ENCODE measurements at places on chromosomes 16 and 17.

- DNase-seq = no peak
Observed at GRCh38 chr17:3887804-3888203, 5.0 kb downstream of the CAMKK1 start.

DNA sequence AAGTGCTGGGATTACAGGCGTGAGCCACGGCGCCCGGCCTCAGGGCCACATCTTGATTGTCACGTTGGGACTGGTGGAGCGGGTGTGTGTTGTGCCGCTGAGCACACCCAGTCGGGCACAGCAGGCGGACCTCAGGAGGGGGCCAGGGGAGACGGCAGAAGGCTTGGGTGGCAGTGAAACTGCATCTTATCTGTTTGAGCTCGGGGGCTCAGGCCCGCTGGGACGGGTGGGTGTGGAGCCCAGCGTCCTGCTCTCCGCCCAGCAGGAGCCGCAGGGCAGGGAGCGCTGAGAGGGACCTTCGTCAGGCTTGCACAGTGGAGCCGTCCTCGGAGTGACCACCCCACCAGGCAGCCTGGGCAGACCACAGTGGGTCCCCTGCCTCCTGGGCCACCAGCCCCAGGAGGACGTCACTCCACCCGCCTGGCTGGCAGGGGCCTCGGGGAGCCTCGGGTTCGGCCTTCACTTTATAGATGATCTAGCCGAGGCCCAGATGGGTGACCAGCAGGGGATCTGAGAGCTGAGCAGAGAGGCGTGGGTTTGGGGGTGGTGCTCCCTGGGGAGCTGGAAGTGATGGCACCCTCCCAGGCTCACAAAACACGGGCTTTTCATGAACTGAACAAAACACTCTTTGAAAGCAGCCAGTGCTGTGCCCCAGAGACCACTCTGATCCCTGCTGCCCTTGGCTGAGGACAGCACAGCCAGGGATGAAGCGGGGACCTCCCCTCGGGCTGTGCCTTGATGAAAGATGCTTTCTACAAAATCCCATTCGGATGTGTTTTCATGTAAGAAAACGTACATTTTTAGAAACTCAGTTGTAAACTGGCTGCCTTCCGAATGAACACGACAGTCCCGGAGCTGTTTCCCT, 181.1 kb downstream of the SEC14L1 start:
- DNase-seq = no peak

DNA sequence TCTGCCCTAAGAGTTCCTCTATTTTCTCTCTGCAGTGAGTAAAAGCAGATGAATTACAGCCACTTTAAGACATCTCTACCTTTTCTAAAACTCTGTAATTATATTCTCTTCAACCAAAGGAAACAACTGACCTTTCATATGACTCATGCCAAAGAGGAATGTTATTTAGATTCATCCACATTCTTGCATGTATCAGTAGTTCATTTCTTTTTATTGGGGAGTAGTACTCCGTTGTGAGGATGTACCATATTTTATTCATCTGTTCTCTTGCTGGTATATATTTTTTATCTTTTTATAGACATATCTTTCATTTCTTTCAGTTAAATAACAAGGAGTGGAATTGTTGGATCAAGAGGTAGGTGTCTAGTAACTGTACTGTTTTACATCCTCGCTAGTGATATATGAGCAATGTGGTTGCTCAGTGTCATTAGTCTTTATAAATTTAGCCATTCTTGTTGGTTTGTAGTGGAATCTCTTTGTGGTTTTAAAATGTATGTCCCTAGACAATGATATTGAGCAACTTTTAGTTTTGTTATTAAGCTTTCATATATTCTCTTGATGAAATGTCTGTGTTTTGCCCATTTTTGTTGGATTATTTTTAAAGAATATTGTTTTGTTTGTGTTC, 7.8 kb upstream of the MYH8 start:
- DNase-seq = no peak

- DNase-seq = no peak
Observed at GRCh38 chr17:15000661-15001060, 264.5 kb downstream of the PMP22 start.

- no peak for DNase-seq
Observed at GRCh38 chr17:622356-622755, 92.3 kb downstream of the VPS53 start.

- no peak for DNase-seq
Observed at GRCh38 chr17:38733282-38733981, 3.3 kb downstream of the CISD3 start.
